Neural crest cell (in vitro differentiated cells): ENCODE measurements at places on chromosomes 12 and 14. TPM values are rescaled to one million over a fixed set of nuclear protein-coding genes. Genes with fewer than 3 reads are reported as not detected.

The TPPP2 gene
- total RNA-seq = not detected in 2 replicates

The PZP gene
- total RNA-seq = not detected in 2 replicates

The PTHLH gene
- 0.27 and 0.56 TPM in 2 replicates for total RNA-seq

The LRRIQ1 gene
- total RNA-seq = 3.8 and 4.3 TPM in 2 replicates

The LTA4H gene
- total RNA-seq = 85.5 and 91.7 TPM in 2 replicates

The TNFAIP2 gene
- total RNA-seq = 11.6 and 12.8 TPM in 2 replicates

The RNASE2 gene
- not detected in 2 replicates for total RNA-seq

The OR4K1 gene
- total RNA-seq = not detected in 2 replicates
